Tibial artery (tissue), 4 donors: ENCODE measurements at places on chromosomes 1 and 21.

DNA sequence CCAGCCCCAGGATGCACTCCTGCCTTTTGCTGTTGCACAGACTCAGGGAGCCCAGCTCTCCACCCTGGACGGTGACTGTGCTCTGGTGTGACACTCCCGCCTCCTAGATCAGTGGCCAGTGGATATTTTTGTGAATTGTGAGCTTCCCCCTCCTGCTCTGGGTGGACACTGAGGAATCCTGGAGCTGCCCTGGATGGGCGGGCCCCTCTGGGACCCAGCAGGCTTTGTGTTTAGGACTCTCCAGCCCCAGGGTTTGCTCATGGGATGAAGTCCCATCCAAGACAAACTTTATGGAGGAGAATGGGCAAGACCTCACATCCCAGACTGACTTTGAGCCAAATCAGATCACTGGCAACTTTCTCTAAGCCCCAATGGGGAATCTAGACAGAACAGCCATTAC, 16.1 kb downstream of the SLC6A9 start:
- DNase-seq = peak; percentile 82

- peak; percentile 78 for DNase-seq
These were observed 116.6 kb upstream of the HIVEP3 start for GRCh38 chr1:42035205-42035829.

DNA sequence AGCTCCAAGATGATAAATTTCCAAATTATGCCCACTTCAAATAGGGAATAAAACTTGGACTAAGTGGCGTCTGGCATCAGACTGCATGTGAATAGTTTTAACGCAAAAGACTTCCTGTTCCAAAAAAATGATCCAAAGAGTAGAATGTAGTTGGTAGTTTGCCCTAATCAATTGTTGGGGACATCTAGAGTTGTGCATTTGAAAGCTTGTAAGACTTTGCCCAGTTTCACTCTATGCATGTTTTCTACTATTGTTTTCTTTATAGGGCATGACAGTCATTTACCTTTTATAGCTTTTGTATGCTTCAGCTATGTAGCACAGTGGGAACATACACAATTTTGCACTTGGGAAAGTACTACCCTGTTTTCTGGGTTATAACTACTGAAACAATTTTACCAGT, 86.0 kb downstream of the HS2ST1 start:
- DNase-seq = no peak

DNA sequence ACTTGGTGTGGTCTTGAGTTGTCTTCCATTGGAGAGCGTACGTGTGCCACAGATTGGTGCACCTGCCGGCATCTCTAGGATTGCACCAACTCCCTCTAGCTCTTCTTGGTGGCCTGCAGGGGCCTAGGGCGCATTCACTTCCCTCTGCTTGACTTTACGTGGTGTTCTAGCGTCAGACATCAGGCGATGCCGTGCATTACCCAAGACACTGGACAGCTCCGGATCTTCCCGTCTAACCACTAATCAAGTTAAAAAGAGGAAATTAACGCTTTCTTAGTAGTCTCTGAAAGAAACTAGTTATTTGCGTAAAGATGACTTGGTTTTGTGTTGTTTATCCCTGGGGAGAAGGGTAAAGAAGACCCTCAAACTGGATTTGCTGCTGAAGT, 510 bp upstream of the IL10RB start:
- DNase-seq = peak; percentile 65

DNA sequence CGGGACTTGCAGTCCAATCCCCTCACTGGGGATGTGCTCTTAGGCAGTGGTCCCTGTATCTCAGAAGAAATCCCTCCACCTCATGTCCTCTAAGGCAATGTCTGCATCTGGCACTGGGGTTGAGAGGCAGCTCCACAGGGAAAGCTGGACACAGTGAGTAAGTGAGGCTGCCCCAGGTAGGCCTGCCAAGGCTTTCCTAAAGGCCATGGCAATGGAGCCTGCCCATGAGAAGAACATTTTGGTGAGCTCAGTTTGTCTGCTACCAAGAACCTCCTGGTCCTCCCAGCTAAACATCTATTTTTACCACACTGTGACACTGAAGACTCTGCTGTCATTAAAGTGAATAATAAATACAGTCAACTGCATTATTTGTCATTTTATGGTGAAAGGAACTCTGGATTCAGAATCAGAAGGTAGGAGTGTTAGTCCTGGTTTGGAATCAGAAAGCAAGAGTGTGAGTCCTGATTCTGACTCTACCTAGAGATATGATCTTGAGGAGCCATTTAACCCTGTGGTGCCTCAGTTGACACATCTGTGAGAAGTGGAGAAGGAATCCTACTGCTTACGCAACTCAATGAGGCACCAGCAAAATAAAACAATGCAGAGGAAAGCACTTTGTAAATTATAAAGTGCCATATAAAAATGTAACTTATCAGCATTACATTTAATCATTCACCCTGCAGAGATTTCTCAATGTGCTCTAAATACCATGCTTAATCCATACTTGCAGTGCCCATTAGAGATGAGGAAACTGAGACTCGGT, 41.0 kb downstream of the TBX15 start:
- DNase-seq = no peak

GRCh38 chr1:186165303-186165702, 209.8 kb downstream of the TPR start:
- no peak for DNase-seq

- DNase-seq = peak; percentile 36
These were observed 156.7 kb downstream of the DMRTA2 start for GRCh38 chr1:50266509-50266908.

GRCh38 chr1:40694353-40694874, 2.9 kb downstream of the NFYC start:
- no peak for DNase-seq

- no peak for DNase-seq
These were observed 55.2 kb downstream of the NENF start for GRCh38 chr1:212487774-212488435.

- DNase-seq = no peak
These were observed 709 bp downstream of the GART start for GRCh38 chr21:33541105-33541711.

DNA sequence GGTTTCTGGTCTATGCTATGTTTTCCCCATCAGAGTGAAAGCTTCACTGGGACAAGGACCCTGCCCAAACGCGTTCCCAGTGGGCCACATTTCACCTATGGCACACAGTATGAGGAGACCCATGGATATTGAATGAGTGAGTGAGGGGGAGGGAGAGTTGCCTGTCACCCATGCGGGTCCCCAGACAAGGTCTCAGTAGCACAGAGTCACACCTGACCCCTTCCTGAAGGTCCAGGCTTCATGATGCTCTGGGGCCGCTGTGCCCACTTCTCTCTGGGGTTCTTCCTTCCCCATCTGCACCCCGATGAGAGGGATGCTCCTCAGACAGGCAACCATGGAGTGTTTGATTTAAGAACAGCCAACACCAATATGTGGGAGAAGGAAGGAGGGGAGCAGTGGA, 72.3 kb upstream of the CSF3R start:
- DNase-seq = no peak

DNA sequence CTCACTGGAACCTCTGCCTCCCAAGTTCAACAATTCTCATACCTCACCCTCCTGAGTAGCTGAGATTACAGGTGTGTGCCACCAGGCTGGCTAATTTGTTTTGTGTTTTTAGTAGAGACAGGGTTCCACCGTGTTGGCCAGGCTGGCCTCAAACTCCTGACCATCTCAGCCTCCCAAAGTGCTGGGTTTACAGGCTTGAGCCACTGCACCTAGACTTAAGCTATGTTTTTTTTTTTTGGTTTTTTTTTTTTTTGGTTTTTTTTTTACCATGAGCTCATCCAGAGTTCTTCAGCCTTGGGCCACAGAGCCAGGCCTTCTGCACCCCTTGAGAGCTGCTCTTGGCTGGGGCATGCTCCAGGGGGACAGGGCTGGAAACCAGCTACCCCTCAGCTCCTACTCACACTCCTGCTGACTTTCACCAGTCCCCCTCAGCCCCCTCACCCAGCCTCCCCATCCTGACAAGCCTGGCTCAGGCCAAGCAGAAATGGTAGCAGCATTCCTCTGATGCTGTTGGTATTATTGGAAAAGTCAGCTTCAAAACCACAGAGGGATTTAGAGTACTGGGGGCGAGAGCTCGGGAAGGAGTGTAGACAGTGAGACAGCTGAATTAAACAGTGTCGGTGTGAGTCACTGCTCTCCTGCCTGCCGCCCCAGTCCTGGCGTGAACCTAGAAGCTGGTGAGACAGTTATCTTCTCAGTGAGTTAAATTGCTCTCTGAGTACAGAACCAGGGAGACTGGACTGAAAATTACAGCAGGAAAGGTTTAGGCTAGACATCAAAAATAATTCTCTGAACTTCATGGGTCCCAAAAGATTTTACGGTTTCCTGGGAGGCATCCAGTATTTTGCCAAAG, 63.7 kb downstream of the NAV1 start:
- no peak for DNase-seq

DNA sequence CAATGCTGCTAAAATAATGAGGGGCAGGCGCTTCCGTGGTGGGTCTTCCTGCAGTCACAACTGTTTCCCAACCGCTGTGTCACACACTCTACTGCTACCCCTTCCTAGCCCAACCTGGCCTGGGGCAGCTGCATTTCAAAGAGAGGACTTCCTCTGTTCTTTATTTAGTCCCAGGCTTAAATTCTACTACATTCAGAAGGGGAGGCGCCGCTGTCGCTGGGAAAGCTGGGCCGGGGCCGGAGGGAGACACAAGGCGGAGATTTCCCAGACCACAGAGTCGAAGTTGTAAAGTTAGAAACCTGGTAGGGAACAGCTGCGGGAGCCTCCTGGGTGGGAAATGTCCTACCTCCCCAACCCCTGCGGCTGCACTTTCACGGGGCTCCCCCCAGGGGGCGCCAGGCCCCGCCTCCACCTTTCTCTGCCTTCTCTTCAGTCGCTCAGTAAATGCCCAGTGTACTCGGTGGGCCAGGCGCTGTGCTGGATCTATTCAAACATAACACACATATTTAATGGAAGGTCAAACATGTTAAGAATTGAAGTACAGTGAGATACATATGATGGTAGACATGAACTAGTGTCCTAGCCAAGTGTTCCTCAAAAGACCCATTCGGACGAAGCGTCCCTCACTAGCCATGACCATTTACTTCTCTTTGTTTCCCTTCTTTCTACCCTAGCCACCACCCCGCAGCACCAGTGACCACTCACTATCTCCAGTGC, 23.1 kb downstream of the DYRK3 start:
- DNase-seq = no peak

DNA sequence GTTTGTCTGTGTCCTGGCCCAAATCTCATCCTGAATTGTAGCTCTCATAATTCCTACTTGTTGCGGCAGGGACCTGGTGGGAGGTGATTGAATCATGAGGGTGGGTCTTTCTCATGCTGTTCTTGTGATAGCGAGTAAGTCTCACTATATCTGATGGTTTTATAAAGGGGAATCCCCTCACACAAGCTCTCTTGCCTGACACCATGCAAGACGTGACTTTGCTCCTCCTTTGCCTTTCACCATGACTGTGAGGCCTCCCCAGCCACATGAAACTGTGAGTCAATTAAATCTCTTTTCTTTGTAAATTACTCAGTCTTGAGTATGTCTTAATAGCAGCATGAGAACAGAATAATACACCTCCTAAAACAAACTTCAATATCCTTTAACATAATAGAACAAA, 1065.6 kb downstream of the PLA2G4A start:
- no peak for DNase-seq

GRCh38 chr1:100265562-100265930, 470 bp upstream of the RTCA start:
- peak; percentile 25 for DNase-seq

GRCh38 chr1:2400950-2401649, 9.5 kb downstream of the RER1 start:
- DNase-seq = no peak

- DNase-seq = no peak
These were observed 3.9 kb downstream of the OBSCN start for GRCh38 chr1:228211531-228212414.

- no peak for DNase-seq
These were observed 76.6 kb downstream of the PLPP3 start for GRCh38 chr1:56502700-56503245.

GRCh38 chr1:157505481-157506272, 46.6 kb downstream of the FCRL5 start:
- DNase-seq = peak; percentile 41

DNA sequence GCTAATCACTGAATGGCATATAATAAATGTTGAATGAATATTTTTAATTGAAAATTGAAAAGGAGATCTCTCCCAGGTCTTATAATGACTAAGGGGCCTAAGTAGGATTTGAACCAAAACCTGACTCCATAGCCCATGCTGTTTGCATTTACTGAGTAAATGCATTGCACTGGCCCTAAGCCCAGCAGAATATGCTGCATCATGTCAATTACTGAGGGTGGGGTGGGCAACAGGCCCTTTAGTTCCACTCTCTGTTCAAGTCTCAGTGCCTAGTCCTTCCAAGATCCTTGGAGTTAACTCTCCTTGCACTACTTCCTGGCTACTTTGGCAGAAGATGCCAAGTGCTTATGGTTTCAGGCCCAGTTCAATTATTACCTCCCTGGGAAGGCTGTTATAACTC, 203.8 kb upstream of the DAB1 start:
- DNase-seq = no peak

GRCh38 chr21:16055014-16055413, 325.2 kb downstream of the USP25 start:
- no peak for DNase-seq

DNA sequence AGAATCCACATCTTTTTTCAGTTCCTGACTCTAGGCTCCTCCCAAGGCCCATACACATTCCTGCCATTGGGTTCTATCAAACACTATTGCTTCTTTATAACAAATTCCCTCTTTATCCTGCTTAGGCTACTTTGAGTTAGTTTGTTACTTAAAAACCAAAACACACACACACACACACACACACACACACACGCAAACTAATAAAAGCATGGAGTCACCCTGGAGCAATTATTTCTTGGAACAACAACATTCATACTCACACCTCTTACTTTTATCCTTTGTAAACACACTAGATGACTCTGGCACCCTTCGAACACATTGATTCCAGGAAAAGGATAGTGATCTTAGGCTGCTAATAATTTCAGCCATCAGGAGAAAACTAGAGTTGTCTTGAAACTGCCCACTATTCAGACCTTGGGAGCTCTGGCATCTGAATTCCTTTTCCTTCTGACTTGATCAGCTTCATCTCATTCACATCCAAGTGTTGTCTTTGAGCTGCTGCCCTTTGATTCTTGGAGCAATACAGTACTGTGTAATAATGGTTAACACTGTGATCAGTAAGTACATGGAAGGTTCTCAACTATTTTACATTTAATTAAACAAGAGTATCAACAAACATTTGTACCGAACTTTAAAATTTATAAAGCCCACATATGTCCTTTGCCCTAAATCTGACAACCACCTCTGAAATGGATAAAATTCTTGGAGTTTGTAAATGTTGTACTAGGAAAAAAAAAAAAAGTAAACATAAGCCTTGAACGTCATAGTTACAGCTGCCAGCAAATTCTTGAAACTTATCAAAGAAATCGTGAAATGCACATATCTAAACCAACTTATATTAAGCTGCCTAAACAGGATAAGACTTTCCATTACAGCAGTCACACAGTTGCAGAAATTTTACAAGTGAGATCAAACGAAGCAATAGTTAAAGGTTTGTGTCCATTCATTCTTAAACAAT, 2.8 kb upstream of the SEC22B start:
- no peak for DNase-seq

GRCh38 chr21:43193651-43194302, 25.0 kb downstream of the CRYAA start:
- peak; percentile 56 for DNase-seq

- no peak for DNase-seq
These were observed 167.2 kb upstream of the HMCN1 start for GRCh38 chr1:185566995-185567394.

GRCh38 chr1:43177691-43178090, 5.6 kb downstream of the CFAP57 start:
- DNase-seq = no peak
